ENCODE measurements at places on chromosomes 12 and 14.

GRCh38 chr12:12582193-12582881, 19.7 kb upstream of the DUSP16 start:
- 0 out of 2 replicates have a peak overlapping the region, but pooled peaks have one; percentile 6 for H3K4me3 ChIP-seq
- peaks cover 44% of the 10 kb centered on the region for H3K4me1 ChIP-seq
- H3K27me3 ChIP-seq, result no peaks in the 10 kb centered on the region
- DNase-seq, result peak; percentile 59

- H3K36me3 ChIP-seq, result no peaks in the 10 kb centered on the region
- H3K27me3 ChIP-seq, result no peaks in the 10 kb centered on the region
- no peak overlapping the region for H3K27ac ChIP-seq
- H3K4me1 ChIP-seq, result no peaks in the 10 kb centered on the region
- no peak for DNase-seq
- H3K4me3 ChIP-seq, result no peak overlapping the region
Measured at GRCh38 chr12:5516371-5517241, 84.7 kb downstream of the NTF3 start.

DNA sequence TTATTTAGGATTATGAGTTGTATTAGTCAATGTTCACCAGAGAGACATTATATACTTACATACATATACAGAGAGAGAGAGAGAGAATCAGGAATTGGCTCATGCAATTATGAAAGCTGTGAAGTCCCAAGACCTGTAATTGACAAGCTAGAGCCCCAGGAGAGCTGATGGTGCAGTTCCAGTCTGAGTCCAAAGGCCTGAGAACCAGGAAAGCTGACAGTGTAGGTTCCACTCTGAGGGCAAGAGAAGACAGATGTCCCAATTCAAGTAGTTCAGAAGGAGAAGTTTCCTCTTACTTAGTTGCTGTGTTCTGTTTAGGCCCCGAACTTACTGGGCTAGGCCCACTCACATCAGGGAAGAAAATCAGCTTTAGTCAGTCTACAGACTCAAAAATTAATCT, 76.4 kb upstream of the FICD start:
- no peak overlapping the region for H3K4me3 ChIP-seq
- no peak overlapping the region for H3K27ac ChIP-seq
- DNase-seq, result no peak
- no peaks in the 10 kb centered on the region for H3K4me1 ChIP-seq
- H3K36me3 ChIP-seq, result no peaks in the 10 kb centered on the region

- H3K27me3 ChIP-seq, result no peaks in the 10 kb centered on the region
- H3K4me1 ChIP-seq, result peaks cover 33% of the 10 kb centered on the region
- H3K4me3 ChIP-seq, result no peak overlapping the region
- no peak for DNase-seq
- 0 out of 2 replicates have a peak overlapping the region, but pooled peaks have one; percentile 8 for H3K27ac ChIP-seq
Measured at GRCh38 chr12:75979181-75979580, 52.4 kb downstream of the PHLDA1 start.

GRCh38 chr12:58247633-58248032, 306.3 kb downstream of the ATP23 start:
- no peaks in the 10 kb centered on the region for H3K27me3 ChIP-seq
- no peak for DNase-seq
- H3K36me3 ChIP-seq, result no peaks in the 10 kb centered on the region
- no peaks in the 10 kb centered on the region for H3K4me1 ChIP-seq

GRCh38 chr14:52769887-52770286, 21.5 kb downstream of the GNPNAT1 start:
- no peaks in the 10 kb centered on the region for H3K27me3 ChIP-seq
- H3K4me3 ChIP-seq, result no peak overlapping the region
- no peak overlapping the region for H3K27ac ChIP-seq
- no peaks in the 10 kb centered on the region for H3K4me1 ChIP-seq

GRCh38 chr14:69665631-69666030, 54.2 kb downstream of the SUSD6 start:
- H3K36me3 ChIP-seq, result peaks cover 24% of the 10 kb centered on the region
- no peak for DNase-seq
- H3K4me3 ChIP-seq, result no peak overlapping the region
- peaks cover 54% of the 10 kb centered on the region for H3K4me1 ChIP-seq
- H3K27me3 ChIP-seq, result no peaks in the 10 kb centered on the region

GRCh38 chr12:119014368-119014767, 33.0 kb downstream of the SRRM4 start:
- H3K4me1 ChIP-seq, result no peaks in the 10 kb centered on the region
- H3K4me3 ChIP-seq, result no peak overlapping the region
- DNase-seq, result no peak
- no peaks in the 10 kb centered on the region for H3K36me3 ChIP-seq

- H3K27ac ChIP-seq, result no peak overlapping the region
- no peak for DNase-seq
- no peak overlapping the region for H3K4me3 ChIP-seq
- no peaks in the 10 kb centered on the region for H3K36me3 ChIP-seq
- no peaks in the 10 kb centered on the region for H3K27me3 ChIP-seq
Measured at GRCh38 chr12:49875115-49875720, 28.5 kb downstream of the FAIM2 start.

GRCh38 chr14:64928239-64929013, 14.1 kb downstream of the GPX2 start:
- peak overlapping the region; percentile 57 for H3K27ac ChIP-seq
- H3K36me3 ChIP-seq, result peaks cover 2% of the 10 kb centered on the region
- peaks cover 17% of the 10 kb centered on the region for H3K4me1 ChIP-seq
